ENCODE measurements at places on chromosomes 16 and 17.

- no peak for DNase-seq
Observed at GRCh38 chr16:51012396-51012795, 138.7 kb downstream of the SALL1 start.

GRCh38 chr17:45021607-45022287 is 29.7 kb downstream of the DCAKD start:
- peak; percentile 48 for DNase-seq

- no peak for DNase-seq
Observed at GRCh38 chr16:54462151-54462651, 175.6 kb upstream of the IRX3 start.

GRCh38 chr17:33290253-33290652 is 2.8 kb downstream of the ASIC2 start:
- no peak for DNase-seq

DNA sequence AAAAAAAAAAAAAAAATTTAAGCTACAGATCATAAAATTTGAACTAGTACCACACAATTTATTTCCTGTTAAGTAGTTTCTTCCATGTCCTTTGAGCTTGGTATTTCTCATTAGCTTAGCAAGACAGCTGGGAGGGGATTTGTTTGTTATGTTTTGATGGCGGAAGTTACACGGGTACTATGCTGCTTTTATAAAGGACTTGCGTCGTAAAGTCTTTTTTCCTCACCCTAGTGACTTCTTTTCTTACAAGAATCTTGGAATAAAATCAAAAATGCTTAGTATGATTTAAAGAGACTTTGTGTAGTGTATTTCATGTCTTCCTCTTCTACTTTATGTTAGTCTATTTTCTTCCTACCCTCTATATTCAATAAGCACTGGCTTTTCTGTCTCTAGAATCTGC is 89.1 kb downstream of the NLK start:
- no peak for DNase-seq

GRCh38 chr17:79948945-79949655 is 86.6 kb downstream of the TBC1D16 start:
- DNase-seq = no peak

GRCh38 chr16:1218930-1219611 is 6.0 kb downstream of the TPSG1 start:
- no peak for DNase-seq

GRCh38 chr16:57619606-57620334 is 8.7 kb upstream of the ADGRG1 start:
- DNase-seq = no peak

DNA sequence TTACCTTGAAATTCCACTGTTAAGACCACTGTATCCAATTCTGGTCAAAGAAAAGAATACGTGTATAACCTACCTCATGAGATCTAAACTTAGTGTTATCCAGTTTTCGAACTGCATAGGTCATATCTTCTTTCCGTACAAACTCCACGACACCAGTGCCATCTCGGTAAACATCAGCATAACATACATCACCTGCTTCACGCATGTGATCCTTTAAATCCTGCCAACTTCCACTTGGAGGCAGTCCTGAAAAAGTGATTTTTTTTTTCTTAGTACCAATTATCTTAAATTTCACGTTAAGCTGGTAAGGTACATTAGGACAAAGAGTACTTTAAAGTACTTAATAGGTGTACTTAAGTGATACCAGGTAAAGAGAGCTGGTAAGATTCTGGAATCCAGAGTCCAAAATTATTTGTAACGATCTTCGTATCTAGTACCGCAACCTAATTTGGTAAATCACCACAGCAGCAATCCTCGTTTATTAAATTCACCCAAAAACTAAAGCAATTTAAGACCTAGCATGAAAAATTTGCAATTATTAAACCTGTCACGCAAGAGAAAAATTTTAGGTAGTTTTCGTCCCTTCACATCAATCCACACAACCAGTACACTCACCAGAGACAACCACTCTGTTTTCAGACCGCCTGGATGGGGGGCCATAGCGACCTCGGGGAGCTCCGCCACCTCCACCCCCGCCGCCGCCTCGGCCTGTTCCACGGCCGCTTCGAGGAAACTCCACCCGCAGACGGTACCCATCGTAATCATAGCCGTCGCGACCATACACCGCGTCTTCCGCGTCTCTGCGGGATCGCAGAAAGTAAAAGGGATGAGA is 1.1 kb downstream of the SRSF1 start:
- DNase-seq = no peak

DNA sequence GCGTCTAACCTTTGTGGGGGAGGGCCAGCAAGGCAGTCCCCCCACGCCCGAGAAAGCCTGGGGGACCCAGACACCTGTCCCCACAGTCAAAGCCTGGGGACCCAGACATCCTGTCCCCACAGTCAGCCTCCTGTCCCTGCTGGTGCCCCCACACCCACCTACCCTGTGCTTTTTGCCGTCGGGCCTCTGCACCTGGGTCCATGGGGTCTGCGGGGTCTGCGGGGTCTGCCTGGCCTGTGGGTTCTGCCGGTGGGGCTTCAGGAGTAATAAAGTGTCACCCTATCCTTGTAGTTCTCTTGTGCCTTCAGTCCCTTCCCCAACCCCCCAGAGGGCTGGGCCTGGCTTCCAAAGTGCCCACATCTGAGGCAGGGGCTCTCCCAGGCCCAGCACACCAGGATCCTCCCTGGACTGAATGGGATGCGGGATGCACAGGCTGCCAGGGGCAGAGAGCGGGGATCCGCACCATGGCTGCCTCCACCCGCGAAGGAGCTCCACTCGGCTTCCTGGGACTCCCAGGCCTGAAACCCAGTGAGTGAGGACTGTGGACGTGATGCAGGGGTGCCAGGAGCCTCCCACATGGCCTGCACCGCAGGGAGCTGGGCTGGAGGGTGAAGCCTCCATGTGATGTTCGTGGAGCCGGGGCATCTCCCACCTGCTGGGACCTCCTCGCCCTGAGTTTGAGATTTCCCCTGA is 16.3 kb upstream of the DPEP1 start:
- no peak for DNase-seq

DNA sequence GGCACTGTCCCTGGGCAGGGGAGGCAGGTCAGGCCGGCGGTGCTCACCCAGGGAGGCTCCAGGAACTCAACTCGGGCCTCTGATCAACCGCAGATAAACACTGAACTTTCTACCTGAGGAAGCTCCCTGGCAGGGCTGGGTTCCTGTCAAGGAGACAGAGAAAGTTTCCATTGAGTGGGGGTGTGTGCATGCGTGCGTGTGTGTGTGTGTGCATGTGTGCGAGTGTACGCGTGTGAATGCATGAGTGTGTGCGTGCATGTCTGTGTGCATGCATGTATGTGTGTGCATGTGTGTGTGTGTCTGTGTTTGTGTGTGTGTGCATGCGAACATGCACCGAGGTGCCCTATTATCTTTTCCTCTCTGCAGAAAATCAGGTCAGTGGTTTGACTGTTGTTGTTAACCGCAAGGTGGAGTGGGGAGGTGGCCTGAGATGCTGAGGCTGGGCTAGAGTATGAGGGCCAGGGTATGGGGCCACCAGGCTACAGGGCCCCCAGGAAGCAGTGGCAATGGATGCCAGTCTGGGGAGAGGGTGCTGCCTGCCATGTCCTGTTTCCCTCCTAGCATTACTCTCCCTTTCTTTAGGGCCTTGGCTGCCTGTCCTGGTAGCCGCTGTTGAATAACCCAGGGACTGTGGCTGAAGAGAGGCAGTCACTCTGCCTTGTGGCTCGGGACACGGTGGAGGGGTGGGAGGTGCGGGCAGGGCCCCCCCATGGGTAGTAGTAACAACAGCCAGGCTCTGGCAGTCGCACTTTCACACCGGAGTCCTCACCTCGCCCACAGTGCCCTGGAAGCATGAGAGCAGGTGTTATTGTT is 24.0 kb downstream of the CCR7 start:
- DNase-seq = peak; percentile 76

DNA sequence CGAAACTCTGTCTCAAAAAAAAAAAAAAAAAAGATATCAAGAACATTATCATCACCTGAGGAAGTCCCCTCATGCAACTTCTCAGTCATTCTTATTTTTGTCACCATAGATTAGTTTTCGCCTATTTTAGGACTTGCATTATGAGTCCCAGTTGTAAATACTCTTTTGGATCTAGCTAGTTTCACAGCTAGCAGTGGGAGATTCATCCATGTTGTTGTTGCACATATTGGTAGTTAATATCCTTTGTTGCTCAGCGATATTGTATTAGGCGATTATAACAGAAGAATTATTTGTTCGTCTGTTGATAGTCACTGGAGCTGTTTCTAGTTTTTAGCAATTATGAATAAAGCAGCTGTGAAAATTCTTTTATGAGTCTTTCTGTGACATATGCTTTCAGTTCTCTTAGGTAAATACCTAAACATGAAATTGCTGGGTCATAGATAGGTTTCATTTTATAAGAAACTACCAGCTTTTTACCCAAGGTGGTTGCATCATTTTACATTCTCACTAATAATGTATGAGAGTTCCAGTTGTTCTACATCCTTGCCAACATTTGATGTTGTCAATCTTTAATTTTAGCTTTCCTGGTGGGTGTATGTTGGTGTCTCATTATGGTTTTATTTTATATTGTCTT is 40.7 kb upstream of the MAP3K14 start:
- no peak for DNase-seq

DNA sequence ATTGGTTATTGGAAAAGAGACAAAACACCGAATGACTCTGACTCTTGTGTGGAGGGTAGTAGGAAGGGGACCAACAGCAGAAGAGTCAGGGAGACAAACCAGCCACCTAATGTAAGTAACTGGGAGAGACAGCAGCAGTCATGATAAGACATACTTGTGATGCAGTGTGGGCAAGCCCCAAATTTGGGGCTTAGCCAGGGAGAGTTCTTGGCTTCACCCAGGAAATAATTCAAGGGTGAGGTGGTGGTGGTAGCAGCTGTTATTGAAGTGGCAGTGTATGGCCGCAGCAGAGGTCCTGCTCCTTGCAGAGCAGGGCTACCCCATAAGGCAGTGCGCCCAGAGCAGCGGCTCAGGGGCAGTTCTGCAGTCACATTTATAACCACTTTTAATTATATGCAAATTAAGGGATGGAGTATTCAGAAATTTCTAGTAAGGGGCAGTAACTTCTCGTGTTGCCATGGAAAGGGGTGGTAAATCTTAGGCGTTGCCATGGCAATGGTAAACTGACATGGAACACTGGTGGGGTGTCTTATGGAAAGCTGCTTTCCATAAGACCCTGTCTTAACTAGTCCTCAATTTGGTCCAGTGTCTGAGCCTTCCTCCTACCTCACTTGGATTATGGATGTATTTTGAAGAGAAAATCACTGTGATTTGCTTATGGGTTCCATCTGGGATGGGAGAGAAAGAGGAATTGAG is 317.1 kb downstream of the PHKB start:
- no peak for DNase-seq

DNA sequence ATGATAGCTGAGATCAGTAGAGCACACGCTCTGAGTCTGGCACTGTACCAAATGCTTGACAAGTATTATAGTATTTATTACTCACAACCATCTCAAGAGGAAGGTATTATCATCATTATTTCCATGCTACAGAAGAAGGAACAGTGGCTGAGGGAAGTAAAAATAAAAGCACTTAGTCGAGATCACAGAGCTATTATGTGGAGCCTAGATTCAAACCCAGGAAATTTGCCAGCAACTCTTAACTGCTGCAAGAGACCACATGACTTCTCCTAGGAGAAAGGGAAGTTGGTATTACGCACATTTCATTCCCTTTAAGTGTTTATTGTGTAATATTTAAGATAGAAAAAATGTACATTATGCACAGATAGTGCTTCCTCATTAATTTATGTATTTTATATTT is 1.0 kb upstream of the RHOT1 start:
- no peak for DNase-seq

- DNase-seq = no peak
Observed at GRCh38 chr16:11024333-11025053, 80.1 kb downstream of the CLEC16A start.

- peak; percentile 24 for DNase-seq
Observed at GRCh38 chr17:45948881-45949624, 50.0 kb upstream of the STH start.

- no peak for DNase-seq
Observed at GRCh38 chr16:5977329-5977728, 879.7 kb upstream of the EEF2KMT start.

GRCh38 chr17:66143657-66144282 is 48.2 kb downstream of the CEP112 start:
- no peak for DNase-seq

DNA sequence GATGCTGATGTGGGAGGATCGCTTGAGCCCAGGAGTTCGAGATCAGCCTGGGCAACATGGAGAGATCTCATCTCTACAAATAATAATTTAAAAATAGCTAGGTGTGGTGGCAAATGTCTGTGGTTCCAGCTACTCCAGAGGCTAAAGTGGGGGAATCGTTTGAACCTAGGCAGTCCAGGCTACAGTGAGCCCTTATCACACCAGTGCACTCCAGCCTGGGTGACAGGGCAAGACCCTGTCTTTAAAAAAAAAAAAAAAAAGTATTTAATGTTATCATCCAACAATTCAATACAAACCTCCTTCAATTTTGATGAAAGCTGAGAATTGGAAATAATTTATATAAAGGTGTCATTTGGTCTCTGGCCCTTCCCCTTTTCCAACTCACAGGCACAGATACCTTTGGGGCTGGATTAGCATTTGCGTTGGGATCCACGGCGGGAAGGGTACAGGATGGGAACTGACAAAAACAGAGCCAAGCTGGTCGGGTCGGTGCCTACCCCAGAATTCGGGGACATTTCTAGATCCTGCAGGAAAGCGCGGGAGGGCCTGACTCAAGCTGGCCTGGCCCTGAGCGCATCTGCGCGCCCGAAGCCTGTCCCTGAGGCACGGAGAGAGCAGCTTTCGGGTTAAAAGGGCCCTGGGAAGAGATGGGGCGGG is 860 bp upstream of the DCAF7 start:
- no peak for DNase-seq

- no peak for DNase-seq
Observed at GRCh38 chr17:68763562-68763961, 162.4 kb upstream of the FAM20A start.

- no peak for DNase-seq
Observed at GRCh38 chr17:32875230-32875917, 1.6 kb downstream of the MYO1D start.

GRCh38 chr16:47019568-47019967 is 46.1 kb upstream of the DNAJA2 start:
- DNase-seq = no peak

GRCh38 chr16:85255777-85256176 is 143.5 kb upstream of the CIBAR2 start:
- DNase-seq = no peak

DNA sequence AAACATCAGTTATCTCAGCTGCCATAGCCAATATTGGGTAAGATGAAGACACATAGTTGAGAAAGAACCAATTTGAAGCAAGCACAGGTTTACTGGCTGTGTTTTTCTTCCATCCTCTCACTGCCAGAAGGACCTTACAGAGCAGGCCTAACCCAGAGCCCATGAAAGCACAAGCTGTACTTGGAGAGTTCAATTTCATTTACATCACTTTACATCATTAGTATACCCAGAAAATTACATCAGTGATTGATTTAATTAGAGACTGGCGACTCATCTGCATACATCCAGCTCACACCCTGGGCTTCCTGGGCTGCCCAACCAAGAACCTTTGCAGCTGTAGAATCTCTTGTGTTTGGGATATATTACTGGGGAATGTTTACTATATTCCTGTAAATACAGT is 23.7 kb downstream of the LRRC36 start:
- DNase-seq = no peak

All from T follicular helper cell (primary cell).